ENCODE measurements at places on chromosomes 12 and 14.

DNA sequence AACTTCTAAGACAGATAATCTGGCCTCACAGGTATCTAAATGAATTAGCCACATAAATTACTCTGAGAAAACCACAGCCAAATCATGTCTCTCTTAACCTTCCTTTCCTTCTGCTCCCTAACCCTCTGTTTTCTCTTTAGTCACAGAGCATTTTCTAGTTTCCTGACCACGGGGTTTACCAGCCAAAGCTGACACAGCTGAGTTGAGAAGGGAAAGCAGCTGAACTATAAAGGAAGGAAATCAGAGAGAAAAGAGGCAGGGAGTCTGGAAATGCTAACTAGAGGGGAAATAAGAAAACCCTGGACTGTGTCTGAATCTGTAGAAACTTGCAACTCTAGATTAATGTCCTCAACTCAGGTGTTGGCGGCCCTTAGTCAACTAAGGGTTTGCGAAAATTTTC is 24.4 kb downstream of the ANKS1B start:
- no peak for DNase-seq

GRCh38 chr12:2323532-2324255 is 270.9 kb downstream of the CACNA1C start:
- DNase-seq: no peak

GRCh38 chr14:33914676-33915516 is 36.0 kb downstream of the EGLN3 start:
- DNase-seq: peak; percentile 64

GRCh38 chr14:89955022-89955744 is 544 bp upstream of the TDP1 start:
- peak; percentile 11 for DNase-seq

DNA sequence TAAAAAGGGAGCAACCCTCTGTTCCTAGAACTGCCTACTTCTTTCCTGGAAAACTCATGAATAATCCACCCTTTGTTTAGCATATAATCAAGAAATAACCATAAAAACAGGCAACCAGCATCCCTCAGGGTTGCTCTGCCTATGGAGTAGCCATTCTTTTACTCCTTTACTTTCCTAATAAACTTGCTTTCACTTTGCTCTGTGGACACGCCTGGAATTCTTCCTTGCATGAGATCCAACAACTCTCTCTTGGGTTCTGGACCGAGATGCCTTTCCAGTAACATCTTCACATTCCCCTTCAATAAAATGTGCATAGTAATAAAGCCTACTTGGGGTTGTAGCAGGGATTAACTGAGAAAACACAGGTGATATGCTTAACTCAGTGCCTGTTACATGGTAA is 286.4 kb upstream of the AMIGO2 start:
- DNase-seq: no peak

DNA sequence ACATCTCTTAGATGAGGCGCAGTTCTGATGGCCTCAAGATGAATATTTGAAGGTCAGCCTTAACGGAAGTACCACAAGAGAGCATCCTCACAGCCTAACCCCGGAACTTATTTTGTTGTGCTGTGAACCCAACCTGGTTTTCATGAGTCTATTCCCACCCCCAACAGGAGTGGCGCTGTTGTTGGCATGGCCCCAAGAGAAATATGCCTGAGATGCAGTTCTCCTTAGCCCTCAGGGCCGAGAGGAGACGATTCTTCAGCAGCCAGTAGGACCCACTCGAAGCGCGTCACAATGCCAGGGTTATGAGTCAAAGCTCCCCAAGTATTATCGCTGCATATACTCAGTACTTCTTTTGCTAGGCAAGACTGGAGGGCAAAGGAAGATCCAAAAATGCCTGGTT is 24.5 kb upstream of the BCL11B start:
- no peak for DNase-seq

DNA sequence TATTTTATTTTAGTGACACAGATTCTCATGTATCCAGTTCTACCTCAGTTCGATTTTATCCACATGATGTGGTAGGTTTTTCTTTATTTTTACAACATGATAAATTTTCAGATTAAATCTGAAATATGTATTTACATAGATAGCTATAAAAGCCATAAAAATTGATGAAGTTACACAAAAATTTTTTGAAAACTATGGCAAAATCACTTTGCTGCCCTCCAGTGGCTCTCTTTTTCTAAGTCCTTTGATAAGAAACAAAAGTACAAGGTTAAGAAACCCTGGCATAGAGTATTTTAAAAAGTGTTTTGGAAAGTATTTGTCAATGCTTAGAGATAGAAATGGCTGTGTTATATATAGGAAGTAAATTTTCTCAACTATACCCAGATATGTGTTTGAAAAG is 104.2 kb downstream of the PCNX1 start:
- DNase-seq: no peak

DNA sequence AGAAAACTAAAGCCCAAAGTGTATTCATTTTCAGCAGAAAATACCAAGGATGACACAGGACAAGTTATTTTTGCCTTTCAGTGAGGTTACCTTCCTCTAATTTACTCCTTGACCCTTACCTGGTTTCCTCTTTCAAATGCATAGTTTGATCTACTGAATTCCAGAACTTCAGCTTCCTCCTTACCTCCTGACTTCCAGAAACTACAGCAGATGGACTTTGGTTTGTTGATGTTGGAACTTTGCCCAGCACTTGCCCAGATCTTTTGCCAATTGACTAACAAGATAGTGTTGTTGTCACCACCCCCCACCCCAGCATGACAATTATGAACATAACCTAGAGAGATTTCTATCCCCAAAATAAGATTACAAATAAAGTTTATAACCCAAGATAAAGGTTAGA is 63.2 kb downstream of the NAV3 start:
- DNase-seq: no peak

DNA sequence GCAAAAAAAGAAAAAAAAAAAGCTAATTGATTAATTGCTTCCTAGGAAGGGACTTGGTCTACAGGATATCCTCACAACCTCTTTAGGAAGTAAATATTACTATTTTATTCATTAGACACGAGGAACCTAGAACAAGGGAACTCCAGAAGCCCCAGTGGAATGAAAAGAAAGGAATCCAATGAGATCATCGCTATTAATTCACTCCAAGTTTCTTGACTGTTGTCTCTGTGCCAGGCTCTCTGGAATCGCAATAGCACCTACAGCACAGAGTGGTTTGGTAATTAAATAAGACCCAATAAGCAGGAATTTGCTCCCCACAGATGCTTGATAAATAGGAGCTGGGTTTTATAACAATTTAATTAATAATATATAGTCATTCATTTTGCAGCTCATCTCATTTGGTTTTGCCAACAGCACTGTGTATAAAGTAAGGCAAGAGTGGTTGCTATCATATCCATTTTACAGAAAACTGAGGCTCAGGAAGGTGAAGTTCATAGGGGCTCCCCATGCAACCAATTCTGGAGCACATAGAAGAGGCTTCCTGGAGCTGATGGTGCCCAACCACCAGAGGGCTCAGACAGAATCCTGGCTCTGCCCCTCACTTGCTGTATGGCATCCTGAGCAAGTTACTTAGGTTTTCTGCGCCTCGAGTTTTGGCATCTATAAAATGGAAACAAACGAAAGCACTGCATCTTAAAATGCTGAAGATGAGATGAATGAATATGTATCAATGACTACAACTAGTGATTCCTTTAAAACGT is 420.2 kb downstream of the MED13L start:
- no peak for DNase-seq

DNA sequence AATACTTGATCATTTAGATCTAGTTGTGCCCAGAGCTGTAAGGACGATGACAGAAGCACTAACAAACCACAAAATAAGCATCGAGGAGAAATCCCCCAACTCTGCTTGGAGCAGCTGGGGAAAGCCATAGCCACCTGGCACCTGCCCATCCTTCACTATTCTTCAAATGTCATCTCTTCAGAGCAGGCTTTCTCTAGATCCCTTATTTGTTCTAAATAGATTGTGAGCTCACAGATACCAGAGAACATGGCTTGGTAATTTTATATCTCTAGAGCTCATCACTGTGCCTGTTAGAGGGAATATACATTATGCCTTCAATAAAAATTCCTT is 50.9 kb downstream of the GRIP1 start:
- no peak for DNase-seq

GRCh38 chr14:68978172-68978911 is 760 bp downstream of the ACTN1 start:
- peak; percentile 70 for DNase-seq

GRCh38 chr12:7787574-7788293 is 1.5 kb upstream of the NANOG start:
- no peak for DNase-seq

DNA sequence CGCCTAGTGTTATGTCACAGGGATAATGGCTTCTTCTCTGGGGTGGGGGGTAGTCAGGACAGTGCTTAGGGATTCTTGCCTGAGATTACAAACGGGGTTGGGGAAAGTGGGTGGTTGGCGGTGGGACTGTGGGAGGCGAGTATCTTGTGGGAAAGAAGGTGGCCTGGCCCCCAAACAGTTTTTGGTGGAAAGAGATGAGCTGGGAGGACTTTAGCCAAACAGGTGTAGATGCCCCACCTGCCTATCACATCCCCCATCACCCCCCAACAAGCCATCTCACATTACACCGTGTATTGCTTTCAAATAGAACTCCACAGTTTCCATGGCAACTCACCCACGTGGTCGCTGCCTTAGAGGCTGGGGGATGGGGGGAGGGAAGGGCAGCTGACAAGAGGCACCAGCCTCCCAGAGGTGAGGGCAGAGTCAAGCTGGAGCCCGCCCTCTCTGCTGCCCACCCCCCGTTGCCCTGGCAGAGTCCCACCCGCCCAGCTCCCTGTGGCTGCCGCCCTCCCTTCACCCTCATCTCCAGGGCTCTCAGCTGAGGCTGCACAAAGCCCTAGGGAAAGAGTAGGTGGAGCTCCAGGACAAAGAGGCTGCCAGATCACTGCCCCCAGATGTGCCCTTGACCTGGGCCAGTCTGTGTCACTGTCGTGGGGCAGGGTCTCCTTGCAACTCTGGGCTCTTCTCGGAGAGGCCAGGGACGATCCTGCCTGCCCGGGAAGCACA is 98.3 kb downstream of the LRRC74A start:
- DNase-seq: peak; percentile 18

DNA sequence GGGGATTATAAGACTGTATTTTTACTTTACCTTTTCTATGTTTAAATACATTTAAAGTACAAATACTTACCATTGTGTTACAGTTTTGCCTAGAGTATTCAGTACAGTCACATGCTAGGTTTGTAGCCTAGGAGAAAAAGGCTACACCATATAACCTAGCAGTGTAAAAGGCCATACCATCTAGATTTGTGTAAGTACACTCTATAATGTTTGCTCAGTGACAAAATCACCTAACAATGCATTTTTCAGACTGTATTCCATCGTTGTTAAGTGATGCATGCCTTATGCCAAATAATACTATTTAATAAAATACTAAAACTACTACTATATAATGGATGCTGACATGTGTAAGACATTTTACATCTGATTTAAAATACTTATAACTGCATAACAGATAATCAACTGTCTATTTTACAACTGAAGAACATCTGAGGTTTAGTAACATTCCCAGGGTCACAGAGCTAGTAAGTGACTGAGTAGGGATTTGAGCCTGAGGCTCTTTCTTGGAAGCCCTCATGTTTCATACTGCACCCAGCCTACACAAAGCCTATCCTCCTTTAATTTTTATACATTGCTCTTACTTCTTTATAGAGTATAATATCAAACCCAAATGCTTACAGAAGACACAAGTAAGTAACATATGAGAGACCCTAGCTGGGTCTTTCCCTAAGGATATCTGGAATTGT is 296.8 kb downstream of the SYT1 start:
- no peak for DNase-seq

DNA sequence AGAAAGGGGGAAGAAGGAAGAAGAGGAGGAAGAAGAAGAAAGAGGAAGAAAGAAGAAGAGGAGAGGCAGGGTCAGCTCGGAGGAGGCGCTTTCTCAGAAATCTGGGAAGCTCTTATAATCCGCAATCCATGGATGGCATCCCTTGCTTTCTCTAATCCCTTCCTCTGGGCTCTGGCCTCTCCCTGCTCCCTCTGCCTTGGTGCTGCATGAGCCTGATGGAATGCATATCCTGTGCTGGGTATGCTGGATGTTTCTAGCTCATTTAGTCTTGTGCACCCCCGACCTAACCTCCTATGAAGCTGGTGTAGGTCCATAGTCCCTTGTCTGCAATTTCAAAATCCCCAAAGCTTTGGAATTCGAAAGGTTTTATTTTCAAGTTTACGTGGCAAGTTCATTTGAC is 94.2 kb upstream of the MYL2 start:
- DNase-seq: no peak

DNA sequence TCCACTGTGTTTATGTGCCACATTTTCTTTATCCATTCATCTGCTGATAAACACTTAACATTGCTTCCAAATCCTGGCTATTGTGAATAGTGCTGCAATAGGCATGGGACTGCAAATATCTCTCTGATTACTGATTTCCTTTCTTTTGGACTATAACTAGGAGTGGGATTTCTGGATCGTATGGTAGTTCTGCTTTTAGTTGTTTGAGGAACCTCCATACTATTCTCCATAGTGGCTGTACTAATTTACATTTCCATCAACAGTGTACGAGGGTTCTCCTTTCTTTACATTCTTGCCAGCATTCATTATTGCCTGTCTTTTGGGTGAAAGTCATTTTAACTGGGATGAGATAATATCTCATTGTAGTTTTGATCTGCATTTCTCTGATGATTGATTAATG is 47.6 kb downstream of the TAOK3 start:
- no peak for DNase-seq

DNA sequence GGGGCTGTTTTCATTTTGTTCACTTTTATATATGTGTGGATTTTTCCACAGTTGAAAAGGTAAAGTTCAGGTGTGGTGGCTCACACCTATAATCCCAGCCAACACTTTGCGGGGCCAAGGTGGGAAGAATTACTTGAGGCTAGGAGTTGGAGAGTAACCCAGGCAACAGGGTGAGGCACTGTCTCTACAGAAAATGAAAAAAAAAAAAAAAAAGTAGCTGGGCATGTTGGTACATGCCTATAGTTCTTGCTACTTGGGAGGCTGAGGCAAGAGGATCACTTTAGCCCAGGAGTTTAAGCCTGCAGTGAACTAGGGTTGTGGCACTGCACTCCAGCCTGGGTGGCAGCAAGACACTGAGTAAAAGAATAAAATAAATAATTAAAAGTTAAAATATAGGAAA is 326.5 kb downstream of the NAV3 start:
- no peak for DNase-seq

GRCh38 chr12:53201177-53201541 is 5.9 kb downstream of the ITGB7 start:
- DNase-seq: peak; percentile 66

DNA sequence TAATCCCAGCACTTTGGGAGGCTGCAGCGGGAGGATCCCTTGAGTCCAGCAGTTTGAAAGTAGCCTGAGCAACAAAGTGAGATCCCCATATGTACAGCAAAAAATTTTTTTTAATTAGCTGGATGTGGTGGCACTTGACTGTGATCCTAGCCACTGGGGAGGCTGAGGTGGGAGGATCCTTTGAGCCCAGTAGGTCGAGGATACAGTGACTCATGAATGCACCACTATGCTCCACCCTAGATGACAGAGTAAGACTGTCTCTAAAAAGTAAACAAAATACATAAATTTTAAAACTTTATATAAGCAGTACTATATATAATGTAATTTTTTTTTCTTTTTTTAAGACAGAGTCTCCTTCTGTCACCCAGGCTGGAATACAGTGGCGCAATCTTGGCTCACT is 115.4 kb downstream of the ESR2 start:
- no peak for DNase-seq

Measured in K562 (cell line).